ENCODE measurements at places on chromosomes 16 and 17.

DNA sequence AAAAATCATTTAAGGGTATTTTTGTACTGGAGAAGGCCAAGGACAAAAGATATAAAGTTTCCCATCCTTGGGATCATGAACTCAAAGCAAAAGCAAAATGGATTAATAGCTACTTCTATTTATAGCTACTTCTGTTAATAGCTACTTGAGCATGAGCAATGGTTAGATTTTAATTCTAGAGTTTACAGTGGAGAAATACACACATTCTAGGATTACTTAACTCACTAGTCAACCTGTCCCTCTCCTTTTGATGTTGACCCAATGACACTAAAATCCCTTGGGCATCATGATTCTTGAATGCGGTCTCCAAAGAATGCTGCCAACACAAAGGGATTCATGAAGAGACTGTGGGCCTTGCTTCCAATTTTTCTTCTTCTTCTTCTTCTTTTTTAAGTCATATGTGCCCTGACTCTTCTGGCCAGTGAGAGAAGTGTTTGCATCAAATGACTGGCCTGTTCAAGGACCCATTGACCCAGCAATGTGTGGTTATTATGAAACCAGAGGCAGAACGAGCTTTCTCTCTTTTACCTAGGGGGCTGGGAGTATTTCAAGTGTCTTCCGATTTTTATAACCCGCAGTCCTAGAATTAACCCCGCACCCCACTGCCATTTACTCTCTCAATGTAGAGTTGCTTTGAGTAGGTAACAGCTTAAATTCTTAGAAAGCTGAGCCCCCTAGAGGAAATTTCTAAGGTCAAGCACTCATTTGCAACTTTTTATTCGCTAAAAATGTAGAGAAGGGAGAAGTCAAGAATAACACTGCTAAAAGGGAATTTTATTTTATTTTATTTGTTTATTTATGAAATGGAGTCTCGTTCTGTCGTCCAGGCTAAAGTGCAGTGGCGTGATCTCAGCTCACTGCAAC is 34.6 kb downstream of the OTOA start:
- no peak for DNase-seq

DNA sequence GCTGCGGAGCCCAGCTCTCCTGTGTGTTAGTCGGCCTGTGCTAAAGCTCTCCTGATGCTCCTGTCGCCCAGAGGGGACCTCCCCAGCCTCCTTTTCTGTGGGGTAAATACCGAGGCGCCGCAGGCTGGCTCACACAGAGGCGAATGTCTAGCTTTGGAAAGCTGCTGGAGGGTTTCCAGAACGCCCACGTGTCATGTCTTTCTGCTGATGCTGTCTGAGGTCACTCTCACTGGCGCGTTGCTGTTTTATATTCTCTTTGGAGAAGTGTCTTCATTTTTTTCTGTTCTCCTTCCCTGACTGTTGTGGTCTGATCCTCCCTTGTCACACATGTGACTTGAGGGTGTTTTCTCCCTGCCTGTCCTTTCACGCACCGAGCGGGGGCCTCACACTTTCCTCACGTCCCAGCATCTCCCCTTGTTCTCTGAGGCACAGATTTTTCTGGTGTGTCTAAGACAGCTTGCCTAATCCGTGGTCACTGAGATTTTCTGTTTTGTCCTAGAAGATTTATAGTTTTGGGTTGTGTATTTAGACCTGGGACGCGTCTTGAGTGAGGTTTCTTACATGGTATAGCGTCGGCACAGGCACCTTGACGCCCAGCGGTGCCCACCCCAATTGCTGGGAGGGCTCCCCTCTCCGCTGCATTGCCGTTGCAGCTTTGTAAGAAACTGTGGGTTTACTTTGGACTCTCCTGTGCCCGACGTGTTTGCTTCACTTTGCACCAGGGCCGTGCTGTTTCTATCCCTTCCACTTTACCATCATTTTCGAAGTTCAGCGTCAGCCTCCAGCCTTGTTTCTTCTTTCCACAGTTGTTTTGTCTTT is 92.1 kb upstream of the ZNF750 start:
- DNase-seq: no peak

GRCh38 chr16:21084631-21085225 is 65.9 kb downstream of the DNAH3 start:
- DNase-seq: no peak

DNA sequence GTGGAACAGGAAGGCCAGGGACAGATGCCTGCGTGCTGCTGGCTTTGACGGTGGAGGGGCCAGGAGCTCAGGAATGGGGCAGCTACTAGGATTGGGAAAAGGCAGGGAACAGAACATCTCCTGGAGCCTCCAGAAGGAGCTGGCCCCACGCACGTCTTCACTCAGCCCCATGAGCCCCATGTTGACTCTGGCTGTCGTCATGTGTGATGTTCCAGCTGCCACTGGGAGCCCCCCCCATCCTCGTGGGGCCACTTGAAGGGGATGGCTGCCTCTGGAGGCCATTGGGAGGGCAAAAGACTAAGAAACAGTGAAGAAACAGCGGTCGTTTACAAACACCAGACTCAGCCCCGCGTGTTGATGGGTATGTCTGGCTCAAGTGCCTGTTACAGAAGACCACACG is 18.5 kb upstream of the APRT start:
- DNase-seq: no peak

GRCh38 chr17:1713878-1714426 is 3.8 kb upstream of the TLCD2 start:
- DNase-seq: no peak

- no peak for DNase-seq
These were observed 41.8 kb downstream of the TNRC6A start for GRCh38 chr16:24771132-24771778.

DNA sequence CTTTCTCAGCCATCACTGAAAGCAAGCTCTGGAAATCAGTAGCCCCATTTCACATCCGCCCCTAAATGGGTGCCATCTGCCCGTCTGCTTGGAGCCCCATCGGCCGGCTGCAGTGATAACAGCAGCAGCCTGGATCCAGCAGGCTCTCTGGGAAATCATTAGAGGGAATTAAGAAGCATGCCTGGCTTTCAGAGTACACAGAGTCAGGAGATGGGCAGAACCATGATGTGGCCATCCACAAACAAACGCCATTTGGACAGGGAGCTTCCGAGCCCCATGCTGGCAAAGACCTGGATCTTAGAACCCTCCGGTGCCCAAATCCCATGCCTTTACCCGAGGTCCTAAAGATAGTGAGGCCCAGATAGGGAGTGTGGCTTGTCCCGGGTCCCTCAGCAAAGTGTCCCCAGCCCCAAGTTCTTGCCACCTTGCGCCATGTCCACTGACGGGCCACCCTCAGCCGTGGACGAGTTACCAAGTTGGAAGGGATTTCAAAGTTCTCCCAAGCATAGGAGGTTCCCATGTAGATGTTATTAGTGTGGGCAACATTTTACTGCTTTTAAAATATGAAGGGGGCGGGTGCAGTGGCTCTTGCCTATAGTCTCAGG is 1.0 kb upstream of the LITAF start:
- no peak for DNase-seq

DNA sequence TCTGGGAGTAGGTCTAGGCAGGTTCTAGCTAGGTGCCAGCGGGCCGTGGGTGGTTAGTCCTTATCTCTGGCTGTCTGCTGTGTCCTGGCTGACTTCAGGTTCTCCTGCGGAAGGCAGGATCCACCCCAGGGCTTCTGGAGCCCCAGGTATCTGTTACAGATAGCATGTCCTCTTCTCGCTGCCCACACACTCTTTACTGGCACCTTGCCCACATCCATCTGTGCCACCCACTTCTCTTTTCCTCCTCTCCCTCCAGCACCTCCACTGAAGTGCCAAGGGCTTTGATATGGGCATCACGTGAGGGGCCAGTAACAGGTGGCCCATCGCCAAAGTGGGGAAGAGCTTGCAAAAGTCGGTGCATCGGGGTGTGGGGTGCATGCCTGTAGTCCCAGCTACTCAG is 4.6 kb upstream of the MPP2 start:
- DNase-seq: no peak

DNA sequence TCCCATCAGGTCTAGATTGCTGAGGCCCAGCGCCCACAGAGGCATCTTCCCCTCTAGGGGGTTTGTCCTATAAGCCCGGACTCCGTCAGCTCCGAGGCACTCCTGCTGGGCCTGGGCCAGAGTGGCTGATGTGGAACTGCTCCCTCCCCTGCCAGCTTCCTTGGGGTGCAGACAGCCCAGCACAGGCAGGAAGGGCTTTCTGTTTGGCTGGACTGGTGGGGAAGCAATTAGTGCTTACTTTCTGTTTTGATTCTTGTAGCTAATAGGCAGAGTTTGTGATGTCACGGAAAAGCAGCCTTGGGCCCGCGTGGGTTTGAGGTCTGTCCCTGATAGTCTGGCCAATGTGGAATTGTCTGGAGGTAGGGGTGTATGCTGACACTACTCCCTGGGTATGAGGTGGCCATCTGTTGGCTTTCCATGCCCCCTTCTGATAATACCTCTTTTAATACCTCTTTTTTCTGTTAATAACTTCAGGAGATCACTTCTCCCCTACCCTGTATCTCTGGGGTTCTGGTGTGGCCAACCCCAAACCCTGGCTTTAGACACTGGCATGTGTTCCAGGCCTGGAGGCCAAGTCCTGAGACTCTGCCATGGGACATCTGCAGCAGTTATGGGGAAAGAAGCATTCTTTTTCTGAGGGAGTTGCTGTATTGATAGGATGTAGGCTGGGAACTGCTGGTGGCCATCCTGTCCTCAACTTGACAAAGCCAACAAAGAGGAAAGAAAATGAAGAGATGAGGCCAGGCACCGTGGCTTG is 190.9 kb downstream of the RAB11FIP4 start:
- no peak for DNase-seq

- no peak for DNase-seq
These were observed 29.7 kb downstream of the HS3ST4 start for GRCh38 chr16:25721439-25721838.

DNA sequence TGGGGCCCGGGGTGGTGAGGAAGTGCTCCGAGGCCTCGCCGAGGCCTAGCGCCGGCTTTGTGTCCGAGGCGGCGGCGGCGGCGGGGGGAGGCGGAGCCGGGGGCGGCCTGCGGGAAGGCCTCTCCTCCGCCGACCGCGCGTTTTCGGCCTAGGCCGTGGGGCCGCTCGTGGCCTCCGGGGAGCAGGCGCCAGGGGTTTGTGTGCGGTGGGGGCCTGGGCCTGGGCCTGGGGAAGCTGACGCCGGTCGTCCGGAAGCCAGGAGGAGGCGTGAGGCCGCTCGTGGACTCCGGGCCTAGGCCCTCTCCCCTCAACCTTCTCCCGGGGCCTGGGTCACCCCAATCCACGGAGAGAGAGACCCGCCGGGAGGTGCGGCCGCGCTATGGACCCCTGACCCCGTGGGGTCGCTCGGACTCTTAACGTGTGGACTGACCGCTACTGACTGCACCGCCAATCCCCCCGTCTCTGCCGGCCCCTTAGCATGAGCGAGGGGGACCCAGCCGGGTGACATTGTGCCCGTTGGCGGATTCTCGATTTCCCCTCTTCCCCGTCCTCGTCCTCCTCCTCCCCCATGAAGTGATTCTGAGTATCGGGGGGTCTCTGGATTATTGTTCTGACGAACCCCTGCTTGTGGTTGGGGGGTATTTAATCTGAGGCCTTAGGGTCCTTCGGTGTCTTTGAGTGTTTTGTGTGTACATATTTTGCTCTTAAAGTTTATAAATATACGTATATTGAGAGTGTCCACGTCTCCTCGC is 660 bp downstream of the RBBP6 start:
- DNase-seq: no peak

DNA sequence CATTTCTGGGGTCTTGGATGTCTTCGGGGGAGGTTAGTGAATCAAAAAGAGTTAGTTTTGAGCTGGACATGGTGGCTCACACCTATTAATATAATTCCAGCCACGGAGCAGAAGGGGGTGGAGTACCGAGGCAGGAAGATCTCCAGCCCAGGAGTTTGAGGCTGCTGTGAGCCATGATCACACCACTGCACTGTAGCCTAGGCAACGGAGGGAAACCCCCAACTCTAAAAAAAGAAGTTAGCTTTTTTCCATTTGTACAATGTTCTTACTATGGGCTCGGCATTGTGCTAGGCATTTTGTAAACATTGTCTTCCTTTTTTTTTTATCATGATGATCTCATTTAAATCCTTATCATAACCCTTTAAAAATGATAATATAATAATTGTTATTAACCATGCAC is 8.3 kb upstream of the SNF8 start:
- DNase-seq: no peak

GRCh38 chr17:7955414-7956227 is 23.6 kb downstream of the CNTROB start:
- DNase-seq: no peak

GRCh38 chr17:73514146-73514863 is 129.9 kb downstream of the SDK2 start:
- no peak for DNase-seq

DNA sequence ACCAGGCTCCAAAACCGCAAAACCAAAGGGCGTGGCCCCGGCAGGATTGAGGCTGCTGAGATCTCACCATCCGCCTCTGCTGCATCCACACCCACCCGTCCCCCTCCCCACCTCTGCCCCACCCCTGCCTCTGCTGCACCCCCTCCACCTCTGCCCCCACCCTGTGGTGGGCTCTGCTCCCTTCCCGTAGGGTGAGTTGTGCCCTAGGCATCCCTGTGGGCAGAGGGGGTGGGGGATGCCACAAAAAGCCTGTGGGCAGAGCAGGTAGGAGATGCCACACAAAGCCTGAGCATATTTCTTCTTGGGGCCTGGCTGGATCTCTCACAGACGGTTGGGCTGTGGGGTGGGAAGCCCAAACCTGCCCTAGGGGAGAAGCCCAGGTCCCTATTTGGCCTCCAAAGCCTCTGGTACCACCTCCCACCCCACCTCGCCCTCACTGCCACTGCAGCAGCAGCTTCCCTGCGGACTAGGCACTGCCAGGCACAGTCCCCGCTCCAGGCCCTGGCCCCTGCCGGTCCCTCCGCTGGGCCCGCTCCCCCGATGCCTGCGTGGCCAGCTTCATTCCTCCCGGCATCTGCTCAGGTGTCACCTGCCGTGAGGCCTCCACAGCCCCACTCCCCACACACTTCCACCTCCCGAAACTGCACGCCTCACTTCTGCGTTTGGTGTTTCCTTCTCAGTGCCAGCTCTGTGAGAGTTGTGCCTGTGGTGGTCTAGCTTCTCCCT is 11.3 kb upstream of the PABPN1L start:
- no peak for DNase-seq

DNA sequence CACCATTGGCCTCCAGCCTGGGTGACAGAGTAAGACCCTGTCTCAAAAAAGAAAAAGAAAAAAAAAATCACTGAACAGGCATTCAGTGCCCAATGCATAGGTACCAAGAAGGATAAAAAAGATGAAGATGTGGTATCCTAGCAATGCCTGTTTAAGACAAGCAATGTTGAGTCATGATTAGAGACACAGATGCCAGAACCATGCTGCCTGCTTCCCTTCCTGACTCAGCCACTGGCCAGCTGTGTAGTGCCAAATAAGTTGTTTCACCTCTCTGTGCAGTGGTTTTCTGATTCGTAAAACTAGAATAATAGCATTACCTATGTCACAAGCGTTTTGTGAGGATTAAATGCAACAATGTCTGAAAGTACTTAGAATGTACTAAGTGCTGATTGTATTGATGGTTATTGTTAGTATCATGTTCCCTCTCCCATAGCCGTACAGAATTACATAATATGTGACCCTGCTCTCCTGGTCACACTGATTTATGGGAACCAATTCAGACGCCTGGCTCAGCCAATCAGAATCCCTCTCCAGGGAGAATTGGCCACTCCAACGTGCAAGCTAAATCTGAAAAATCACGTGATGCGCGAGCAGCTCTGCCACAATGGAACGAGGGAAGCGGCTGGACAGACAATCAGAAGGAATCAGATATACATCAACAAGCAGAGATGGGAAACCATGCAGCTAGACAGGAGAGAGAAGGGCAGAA is 241.9 kb downstream of the SLC39A11 start:
- no peak for DNase-seq

- no peak for DNase-seq
These were observed 2.6 kb downstream of the ERI2 start for GRCh38 chr16:20803561-20804214.

- no peak for DNase-seq
These were observed 7.3 kb downstream of the KLHL10 start for GRCh38 chr17:41844971-41845370.

GRCh38 chr16:3328643-3329042 is 23.3 kb downstream of the ZNF75A start:
- DNase-seq: no peak
